ENCODE measurements at places on chromosomes 1 and 21.

DNA sequence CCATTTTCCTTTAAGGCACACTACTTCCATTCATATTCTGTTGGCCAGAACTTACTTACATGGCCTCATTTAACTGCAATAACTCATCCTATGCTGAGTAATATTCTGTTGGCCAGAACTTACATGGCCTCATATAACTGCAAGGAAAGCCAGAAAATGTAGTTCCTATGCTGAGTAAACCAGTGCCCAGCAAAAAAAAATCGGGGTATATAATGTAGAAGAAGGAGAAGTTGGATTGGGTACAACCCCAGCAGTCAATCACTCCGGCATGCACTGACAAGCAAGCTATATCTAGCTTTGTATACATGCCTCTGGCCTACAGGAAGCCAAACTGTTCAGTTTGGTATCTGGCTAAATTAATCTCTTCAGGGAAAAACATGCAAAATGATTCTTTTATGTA, 39.4 kb upstream of the PPIH start:
- no peak for DNase-seq

DNA sequence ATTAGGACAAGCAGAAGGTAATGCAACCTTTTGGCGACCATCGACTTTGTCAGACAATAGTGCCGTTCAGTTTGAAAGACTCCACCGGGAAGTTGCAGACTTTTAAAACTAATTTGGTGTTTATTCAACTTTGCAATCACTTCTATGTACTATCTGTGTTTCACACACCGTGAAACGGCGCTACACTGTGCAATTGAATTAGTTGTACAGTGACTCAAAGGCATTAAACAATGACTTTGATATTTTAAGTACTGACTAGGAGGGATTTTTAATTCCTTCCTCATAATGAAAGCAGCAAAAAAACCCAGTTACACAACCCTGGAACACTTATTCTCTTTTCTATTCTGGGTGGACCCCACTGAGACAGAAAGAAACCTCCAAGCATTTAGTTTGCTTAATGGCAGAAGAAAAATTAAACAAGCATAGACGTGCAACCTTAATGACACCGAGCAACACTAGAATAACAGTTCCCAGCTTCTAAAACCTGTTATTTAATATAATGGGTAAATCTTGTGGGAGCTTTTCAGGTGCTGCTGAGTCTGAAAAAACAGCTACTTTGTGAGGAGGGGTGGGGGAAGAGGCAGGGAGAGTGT, 176.8 kb downstream of the LMO4 start:
- no peak for DNase-seq

DNA sequence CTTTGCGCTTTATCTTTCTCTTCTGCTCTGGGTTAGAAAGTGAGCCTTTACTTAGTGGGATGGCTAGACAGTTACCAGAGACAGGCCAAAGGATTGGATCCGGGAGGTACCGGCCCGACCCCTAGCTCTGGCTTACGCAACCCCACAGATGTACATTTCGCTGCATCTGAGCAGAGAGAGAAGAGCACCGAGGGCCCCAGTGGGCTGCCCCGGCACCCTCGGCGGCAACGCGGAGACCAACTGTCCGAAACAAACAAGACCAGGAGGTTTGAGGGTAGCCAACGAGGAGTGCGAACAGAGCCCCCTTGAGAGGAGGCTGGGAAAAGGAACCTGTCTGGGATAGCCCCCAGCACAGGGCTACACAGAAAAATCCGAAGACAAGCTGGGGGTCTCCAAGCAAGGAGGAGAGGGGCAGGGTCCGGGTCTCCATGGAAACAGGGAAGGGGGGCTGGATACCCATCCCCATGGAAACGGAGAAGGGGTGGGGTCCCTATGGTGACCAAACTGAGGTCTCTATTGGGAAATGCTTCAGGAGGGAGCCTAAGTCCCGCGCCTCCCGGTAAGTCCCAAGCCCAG, 373 bp downstream of the MTF1 start:
- DNase-seq = no peak

DNA sequence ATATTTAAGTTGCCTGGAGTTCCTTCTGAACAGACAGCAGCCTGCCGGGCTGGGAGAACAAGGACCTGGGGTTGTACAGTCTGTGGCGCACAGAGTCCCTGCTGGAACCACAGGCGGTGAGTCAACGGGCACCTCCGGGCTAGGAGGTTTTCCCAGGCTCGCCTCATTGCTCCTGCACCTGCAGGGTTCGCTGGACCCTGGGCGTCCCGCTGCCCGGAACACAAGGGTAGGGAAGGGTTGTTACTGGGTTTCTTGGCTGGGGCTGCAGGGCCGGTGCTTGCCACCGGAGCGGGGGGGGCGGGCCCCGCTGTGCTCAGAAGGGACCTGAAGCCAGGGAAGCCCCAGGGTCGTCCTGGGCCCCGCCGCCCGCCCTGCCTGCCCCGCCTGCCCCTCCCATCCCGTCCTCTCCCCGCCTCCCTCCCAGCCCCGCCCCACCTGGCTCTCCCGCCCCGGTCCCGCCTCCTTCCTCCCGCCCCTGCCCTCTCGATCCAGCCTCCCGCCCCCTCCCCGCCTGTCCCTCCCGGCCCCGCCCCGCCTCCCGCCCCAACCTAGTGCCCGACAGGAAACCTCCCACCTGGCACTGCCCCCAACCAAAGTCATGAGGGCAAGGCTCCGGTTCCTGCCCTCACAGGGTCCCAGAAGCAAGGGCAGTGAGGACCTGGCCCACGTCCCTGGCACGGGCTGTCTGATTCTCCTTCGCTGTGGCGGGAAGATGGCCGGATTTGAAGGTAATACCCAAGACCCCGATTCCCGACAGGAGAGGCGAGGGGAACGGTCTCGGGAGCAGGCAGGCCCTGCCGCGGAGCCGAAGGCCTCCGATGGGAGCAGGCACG, 6.8 kb downstream of the JMJD4 start:
- DNase-seq = no peak

GRCh38 chr21:34534522-34534921, 22.5 kb upstream of the KCNE1 start:
- no peak for DNase-seq

GRCh38 chr1:194227161-194227560, 1040.7 kb upstream of the B3GALT2 start:
- DNase-seq = no peak

DNA sequence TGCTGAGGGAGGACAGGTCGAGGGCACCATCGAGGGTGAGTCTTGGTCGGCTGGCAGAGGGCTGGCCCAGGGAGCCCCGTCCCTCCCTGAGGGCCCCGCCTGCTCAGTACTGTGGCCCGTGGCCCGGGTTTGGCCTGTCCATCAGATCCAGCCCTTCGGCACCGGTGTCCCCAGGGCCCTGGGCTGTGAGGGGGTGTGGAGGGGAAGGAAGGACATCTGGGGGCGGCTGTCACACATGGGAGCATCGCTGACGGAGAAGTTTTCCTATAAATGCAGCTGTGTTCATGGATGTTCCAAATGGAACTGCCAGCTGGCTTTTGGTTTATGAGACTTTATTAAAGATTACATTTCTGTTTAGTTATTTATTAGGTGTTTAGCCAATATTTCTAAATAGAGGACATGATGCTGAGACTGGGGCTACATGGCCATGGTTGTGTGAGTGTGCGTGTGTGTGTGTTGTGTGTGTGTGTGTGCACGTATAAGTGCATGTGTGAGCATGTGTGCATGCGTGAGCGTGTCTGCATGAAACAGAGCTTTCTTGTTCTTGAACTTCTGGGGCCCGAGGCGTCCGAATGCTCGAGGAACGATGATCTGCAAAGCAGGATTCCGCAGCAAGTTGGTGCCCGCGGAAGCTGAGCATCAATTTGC, 54.3 kb downstream of the SLX9 start:
- DNase-seq = no peak

- no peak for DNase-seq
Measured at GRCh38 chr1:238552271-238552670, 661.5 kb upstream of the ZP4 start.

DNA sequence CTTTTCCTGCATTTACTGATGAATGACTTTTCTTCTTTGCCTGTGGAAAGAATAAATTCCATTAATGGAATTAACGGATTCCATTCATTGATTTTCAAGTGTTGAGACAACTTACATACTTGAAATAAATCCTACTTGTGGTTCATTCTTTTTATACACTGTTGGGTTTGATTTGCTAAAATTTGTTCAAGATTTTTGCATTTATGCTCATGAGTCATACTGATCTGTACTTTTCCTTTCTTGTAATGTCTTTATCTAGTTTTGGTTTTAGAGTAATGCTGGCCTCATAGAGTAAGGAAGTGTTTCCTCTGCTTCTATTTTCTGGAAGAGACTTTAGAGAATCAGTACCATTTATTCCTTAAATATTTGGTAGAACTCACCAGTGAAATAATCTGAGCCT, 14.4 kb downstream of the UROD start:
- DNase-seq = no peak

DNA sequence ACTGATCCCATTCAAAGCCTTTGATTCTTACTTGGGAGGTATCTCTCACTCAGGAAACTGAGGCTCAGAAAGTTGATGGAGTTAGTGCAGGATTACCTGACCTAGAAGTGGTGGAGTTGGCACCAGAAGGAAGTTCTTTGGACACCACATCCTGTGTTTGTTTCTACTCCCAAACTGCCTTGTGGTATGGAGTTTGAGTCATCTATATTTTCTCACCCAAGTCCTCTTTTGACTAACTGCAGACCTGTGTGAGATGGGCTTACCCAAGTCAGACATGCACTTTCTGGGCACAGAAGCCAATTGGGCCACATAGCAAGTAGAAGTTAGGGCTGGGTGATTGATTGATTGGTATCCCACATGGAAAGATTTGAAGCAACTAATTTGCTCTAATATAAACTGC, 36.1 kb downstream of the FGGY start:
- DNase-seq = no peak

- DNase-seq = no peak
Measured at GRCh38 chr1:150829751-150830150, 21.7 kb upstream of the CTSK start.

- DNase-seq = no peak
Measured at GRCh38 chr1:54945393-54945936, 35.0 kb upstream of the TMEM61 start.

- no peak for DNase-seq
Measured at GRCh38 chr1:158362941-158363340, 9.2 kb downstream of the CD1E start.

GRCh38 chr1:19456968-19457441, 28.3 kb downstream of the CAPZB start:
- no peak for DNase-seq

DNA sequence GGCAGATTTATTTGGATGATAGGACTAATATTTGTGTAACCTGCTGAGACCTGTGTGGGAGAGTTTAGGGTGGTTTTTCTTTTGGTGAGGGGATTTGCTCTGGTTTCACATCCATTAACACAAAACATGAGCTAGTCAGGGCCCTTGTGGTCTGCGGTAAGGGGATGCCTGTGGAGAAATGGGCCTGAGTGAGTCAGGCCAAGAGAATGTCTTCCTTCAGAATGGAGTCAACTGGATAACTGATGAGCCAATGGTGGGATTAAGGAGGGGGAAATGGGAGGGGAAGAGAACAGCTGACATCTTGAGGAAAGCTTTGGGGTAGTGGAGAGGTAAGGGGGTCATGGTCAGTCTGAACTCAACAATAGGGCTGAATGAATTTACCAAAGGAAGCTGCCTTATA, 13.9 kb downstream of the WNT2B start:
- no peak for DNase-seq

GRCh38 chr1:198254521-198254920, 97.7 kb downstream of the NEK7 start:
- DNase-seq = no peak

- DNase-seq = no peak
Measured at GRCh38 chr1:210223226-210223904, 9.2 kb upstream of the SERTAD4 start.

DNA sequence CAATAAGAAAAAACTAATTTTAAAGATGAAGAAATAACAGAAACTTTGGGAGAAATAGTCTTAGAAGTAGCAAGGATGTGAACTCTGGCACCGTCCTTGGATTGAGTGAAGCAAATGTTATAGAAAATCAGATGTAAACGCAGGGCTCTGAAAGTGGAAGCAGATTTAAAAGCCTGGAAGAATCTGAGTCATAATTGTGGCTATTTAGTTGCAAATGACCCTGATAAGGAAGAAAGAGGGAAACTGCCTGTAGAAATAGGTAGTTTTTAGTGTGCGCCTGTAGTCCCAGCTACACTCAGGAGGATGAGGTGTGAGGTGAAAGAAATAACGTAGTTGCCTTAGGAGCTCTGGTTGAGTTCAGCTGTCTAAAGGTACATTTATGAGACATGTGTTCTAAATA, 101.0 kb downstream of the NGF start:
- DNase-seq = no peak

- DNase-seq = no peak
Measured at GRCh38 chr1:178529364-178530036, 16.6 kb downstream of the TEX35 start.

- no peak for DNase-seq
Measured at GRCh38 chr1:70314706-70315304, 39.7 kb downstream of the ANKRD13C start.

GRCh38 chr21:44549525-44550211, 1.6 kb downstream of the KRTAP10-2 start:
- DNase-seq = no peak

- DNase-seq = no peak
Measured at GRCh38 chr1:228937851-228938536, 202.7 kb downstream of the RHOU start.
